Subcutaneous preadipocyte (primary cell): ENCODE measurements at places on chromosomes 16 and 17. TPM values are rescaled to one million over a fixed set of nuclear protein-coding genes. Genes with fewer than 3 reads are reported as not detected.

HSD11B2 gene
- 0.59 TPM in 1 of 2 replicates, not detected in the other for total RNA-seq

TSNAXIP1 gene
- total RNA-seq, result 0.98 and 2.2 TPM in 2 replicates

PRM2 gene
- total RNA-seq, result not detected in 2 replicates

ITGAD gene
- under 0.01 TPM in 1 of 2 replicates, not detected in the other for total RNA-seq

CCL16 gene
- total RNA-seq, result not detected in 2 replicates

IL21R gene
- 2.6 and 4.7 TPM in 2 replicates for total RNA-seq

TPSG1 gene
- not detected in 2 replicates for total RNA-seq

HIGD1B gene
- not detected in 2 replicates for total RNA-seq

WFIKKN1 gene
- 0.20 and 0.37 TPM in 2 replicates for total RNA-seq

KRTAP16-1 gene
- not detected in 2 replicates for total RNA-seq

ARL5C gene
- not detected in 2 replicates for total RNA-seq

KRTAP9-8 gene
- not detected in 2 replicates for total RNA-seq

PROCA1 gene
- total RNA-seq, result 1.4 and 1.8 TPM in 2 replicates

WDR45B gene
- 38.2 and 40.9 TPM in 2 replicates for total RNA-seq

EFNB3 gene
- total RNA-seq, result 0.37 and 0.59 TPM in 2 replicates

RDM1 gene
- total RNA-seq, result 0.37 TPM in 1 of 2 replicates, not detected in the other
